ENCODE measurements at places on chromosomes 3 and 15.

- DNase-seq: no peak
- no peaks in the 10 kb centered on the region for H3K27me3 ChIP-seq
- H3K36me3 ChIP-seq: no peaks in the 10 kb centered on the region
- no peak overlapping the region for H3K4me3 ChIP-seq
- H3K27ac ChIP-seq: peak overlapping the region; percentile 32
Measured at GRCh38 chr3:195151866-195152541, 119.0 kb downstream of the XXYLT1 start.

- H3K27ac ChIP-seq: peak overlapping the region; percentile 82
- no peaks in the 10 kb centered on the region for H3K27me3 ChIP-seq
- no peaks in the 10 kb centered on the region for H3K36me3 ChIP-seq
- H3K4me3 ChIP-seq: no peak overlapping the region
- peaks cover 11% of the 10 kb centered on the region for H3K4me1 ChIP-seq
Measured at GRCh38 chr3:14144423-14145075, 19.7 kb downstream of the TMEM43 start.

GRCh38 chr3:140006331-140006730, 71.3 kb downstream of the CLSTN2 start:
- H3K27ac ChIP-seq: no peak overlapping the region
- no peak overlapping the region for H3K4me3 ChIP-seq
- no peaks in the 10 kb centered on the region for H3K4me1 ChIP-seq
- no peaks in the 10 kb centered on the region for H3K27me3 ChIP-seq
- no peak for DNase-seq

- no peaks in the 10 kb centered on the region for H3K4me1 ChIP-seq
- DNase-seq: no peak
- H3K27me3 ChIP-seq: no peaks in the 10 kb centered on the region
- no peak overlapping the region for H3K27ac ChIP-seq
- no peak overlapping the region for H3K4me3 ChIP-seq
Measured at GRCh38 chr15:41872166-41872747, 21.6 kb downstream of the SPTBN5 start.

GRCh38 chr3:133529809-133530208, 43.7 kb upstream of the CDV3 start:
- H3K4me1 ChIP-seq: no peaks in the 10 kb centered on the region
- no peak overlapping the region for H3K4me3 ChIP-seq
- no peaks in the 10 kb centered on the region for H3K36me3 ChIP-seq
- H3K27ac ChIP-seq: no peak overlapping the region

GRCh38 chr3:79773291-79773690, 5.5 kb upstream of the ROBO1 start:
- H3K4me3 ChIP-seq: no peak overlapping the region
- no peaks in the 10 kb centered on the region for H3K27me3 ChIP-seq
- H3K36me3 ChIP-seq: no peaks in the 10 kb centered on the region
- no peak overlapping the region for H3K27ac ChIP-seq
- no peak for DNase-seq
- H3K4me1 ChIP-seq: no peaks in the 10 kb centered on the region

DNA sequence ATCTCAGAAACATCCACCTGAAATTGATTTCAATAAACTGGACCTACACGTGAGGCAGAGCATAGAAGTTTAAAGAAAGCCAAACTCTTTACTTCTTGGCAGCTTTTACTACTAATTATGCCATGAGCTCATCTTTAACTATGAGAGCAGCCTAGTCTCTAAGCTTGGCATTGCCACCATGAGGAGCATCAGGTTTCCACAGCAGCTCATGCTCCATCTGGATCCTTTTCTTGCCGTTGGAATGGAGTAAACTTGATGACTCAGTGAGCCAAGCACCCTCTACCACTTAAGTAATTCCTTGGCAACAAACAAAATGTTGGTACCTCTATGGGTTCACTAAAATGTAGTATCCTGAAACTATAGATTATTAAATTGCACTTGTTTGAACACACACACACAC, 583.2 kb downstream of the EPHA3 start:
- H3K27ac ChIP-seq: no peak overlapping the region
- no peaks in the 10 kb centered on the region for H3K4me1 ChIP-seq
- no peak for DNase-seq
- no peaks in the 10 kb centered on the region for H3K36me3 ChIP-seq
- H3K27me3 ChIP-seq: no peaks in the 10 kb centered on the region

GRCh38 chr15:63035253-63035652, 7.3 kb upstream of the TPM1 start:
- no peaks in the 10 kb centered on the region for H3K27me3 ChIP-seq
- H3K27ac ChIP-seq: peak overlapping the region; percentile 41
- DNase-seq: no peak

- DNase-seq: no peak
- H3K4me3 ChIP-seq: no peak overlapping the region
- H3K27ac ChIP-seq: no peak overlapping the region
- no peaks in the 10 kb centered on the region for H3K27me3 ChIP-seq
- H3K36me3 ChIP-seq: no peaks in the 10 kb centered on the region
Measured at GRCh38 chr15:77531191-77532000, 101.3 kb downstream of the LINGO1 start.

DNA sequence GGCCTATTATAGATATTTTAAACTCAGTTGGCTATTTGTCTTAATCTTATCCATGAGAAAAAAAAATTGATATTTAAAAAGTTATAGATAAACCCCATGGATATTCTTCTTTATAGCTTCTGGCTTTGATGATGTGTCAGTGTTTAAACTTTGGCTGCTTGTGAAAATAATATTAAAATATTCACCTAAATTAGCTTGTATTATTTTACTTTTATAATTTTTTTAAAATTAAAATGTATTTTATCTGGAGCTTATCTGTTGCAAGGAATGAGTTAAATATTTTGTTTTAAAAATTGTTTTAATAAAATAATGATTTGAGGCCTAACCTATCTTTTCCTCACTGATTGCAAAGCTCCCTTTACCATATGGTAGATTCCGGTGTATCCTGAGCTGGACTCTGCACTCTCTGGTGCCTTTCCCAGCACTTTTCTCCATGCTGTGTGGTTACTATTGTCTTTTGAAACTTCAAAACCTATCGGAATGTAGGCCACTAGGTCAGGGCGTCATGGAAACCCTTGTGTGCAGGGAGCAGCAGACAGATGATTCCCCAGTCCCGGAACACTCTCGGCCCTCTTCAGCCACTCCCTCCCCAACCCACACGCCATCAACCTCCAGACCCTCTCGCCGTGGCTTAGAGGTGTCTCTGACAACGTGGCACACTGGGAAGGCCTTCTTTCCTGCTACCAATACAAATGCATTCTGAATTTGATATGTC, 252.3 kb upstream of the ATP10A start:
- H3K27ac ChIP-seq: no peak overlapping the region
- no peak for DNase-seq
- H3K27me3 ChIP-seq: no peaks in the 10 kb centered on the region
- no peak overlapping the region for H3K4me3 ChIP-seq

GRCh38 chr3:148763986-148764935, 63.4 kb upstream of the CPB1 start:
- H3K36me3 ChIP-seq: no peaks in the 10 kb centered on the region
- H3K4me3 ChIP-seq: no peak overlapping the region
- H3K27me3 ChIP-seq: no peaks in the 10 kb centered on the region
- no peaks in the 10 kb centered on the region for H3K4me1 ChIP-seq

DNA sequence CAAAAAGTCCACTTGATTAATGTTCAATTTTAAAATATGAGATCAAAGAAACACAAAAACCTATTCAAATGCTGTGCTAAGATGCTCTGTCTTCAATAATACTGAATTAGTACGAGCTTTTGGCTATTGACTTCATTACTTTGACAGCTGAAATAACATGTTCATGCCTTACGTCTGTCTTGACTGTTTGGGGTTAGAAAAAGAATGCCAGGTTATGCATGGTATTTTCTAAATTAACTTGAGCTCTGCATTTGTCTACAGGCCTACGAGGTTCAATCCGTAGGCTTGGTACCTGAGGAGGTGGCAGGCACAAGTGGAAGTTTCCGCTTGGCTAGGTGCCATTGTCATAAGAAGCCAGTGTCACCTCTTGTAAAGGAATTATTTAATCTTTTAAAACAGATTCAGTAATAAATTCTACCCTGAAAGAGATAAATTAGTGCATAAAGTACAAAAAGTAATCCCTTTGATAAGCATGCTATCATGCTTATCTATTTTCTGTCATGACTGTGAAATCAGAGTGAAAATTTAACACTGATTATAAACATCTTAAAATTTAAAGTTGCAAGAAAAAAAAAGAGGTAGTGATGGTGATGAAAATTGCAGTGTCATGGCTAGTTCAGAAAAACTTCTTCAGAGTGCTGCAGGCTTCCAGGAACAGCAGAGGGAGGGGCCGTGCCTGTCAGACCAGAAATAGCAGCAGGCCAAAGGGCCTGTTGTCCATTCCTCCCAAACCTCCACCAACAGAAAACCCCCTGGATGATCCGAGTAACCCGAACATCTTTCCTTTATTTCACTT, 115.7 kb downstream of the ARRDC4 start:
- no peaks in the 10 kb centered on the region for H3K36me3 ChIP-seq
- no peak for DNase-seq
- no peaks in the 10 kb centered on the region for H3K4me1 ChIP-seq
- peak overlapping the region; percentile 11 for H3K27ac ChIP-seq

- no peak for DNase-seq
- no peak overlapping the region for H3K4me3 ChIP-seq
- no peaks in the 10 kb centered on the region for H3K4me1 ChIP-seq
- H3K27ac ChIP-seq: no peak overlapping the region
- H3K36me3 ChIP-seq: no peaks in the 10 kb centered on the region
Measured at GRCh38 chr15:44009038-44009437, 182.2 kb downstream of the WDR76 start.

DNA sequence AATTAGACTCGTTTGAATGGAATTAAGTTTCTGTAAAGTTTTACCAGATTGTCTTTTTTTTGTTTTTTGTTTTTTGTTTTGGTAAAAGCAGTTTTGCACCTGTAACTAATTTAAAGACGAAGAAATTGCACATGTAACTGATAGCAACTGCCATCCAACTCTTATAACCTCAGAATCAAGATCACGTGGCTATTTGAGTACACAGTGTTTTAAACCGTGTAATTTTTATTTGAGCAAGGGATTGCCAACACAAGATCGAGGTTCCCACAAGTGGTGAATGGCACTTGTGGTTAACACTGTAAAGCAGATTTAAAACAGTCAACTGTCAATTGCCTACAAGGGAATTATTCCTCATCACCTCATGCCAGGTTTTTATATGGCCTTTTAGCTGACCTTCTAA, 67.3 kb downstream of the PPARG start:
- no peak overlapping the region for H3K4me3 ChIP-seq
- no peak overlapping the region for H3K27ac ChIP-seq
- no peak for DNase-seq
- H3K4me1 ChIP-seq: peaks cover under 1% of the 10 kb centered on the region

All from colonic mucosa (tissue), 4 donors.